ENCODE measurements at places on chromosomes 11 and 22.

- no peak for DNase-seq
Measured at GRCh38 chr11:103731670-103732069, 304.8 kb upstream of the DDI1 start.

- DNase-seq, result no peak
Measured at GRCh38 chr11:67496113-67496512, 9.1 kb downstream of the PITPNM1 start.

DNA sequence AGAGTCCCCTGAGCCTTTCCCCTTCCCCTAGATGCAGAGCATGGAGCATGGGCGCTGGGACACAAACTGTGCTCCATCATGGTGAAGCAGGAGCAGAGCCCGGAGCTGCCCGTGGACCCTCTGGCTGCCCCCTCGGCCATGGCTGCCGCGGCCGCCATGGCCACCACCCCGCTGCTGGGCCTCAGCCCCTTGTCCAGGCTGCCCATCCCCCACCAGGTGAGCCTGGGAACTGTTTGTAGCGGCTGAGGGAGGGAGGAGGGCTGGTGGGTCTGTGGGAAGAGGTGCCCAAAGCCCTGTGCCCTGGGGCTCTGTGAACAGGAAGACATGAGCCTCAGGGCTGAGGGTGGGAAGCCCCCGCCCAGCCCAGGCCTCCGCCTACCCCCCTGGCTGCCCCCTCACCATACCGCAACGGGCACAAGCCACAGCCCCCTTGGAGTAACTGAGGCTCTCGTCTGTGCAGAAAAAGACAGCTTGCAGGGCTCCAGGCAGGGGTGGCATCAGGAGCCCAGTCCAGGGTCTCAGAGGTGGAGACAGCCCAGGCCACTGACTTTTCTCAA, 30.4 kb downstream of the CREB3L1 start:
- DNase-seq, result no peak

DNA sequence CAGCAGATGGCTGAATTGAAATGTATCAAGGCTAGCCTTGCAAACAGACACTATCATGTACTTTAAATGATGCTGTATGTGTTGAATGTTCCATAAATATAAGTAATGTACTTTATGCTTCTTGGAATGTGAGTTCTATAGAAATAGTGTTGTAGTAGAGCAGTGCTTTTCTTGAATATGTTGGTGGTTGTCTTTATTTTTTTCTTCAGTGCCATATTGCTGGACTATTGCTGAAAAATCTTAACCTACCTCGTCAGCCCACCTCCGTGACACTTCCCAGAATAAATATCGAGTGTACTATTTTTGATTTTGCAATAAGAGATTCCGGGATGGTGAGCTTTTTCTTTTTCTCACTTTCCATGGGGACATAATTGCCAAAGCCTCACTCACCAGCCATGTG, 153.9 kb downstream of the NAV2 start:
- no peak for DNase-seq

- no peak for DNase-seq
Measured at GRCh38 chr22:38192475-38192863, 9.3 kb upstream of the MAFF start.

- peak; percentile 63 for DNase-seq
Measured at GRCh38 chr11:104609311-104610085, 288.8 kb downstream of the CASP12 start.

Measured in AML-193 (cell line).